ENCODE measurements at places on chromosomes 6 and 20. TPM values are rescaled to one million over a fixed set of nuclear protein-coding genes. Genes with fewer than 3 reads are reported as not detected.

Gene SMIM26
- total RNA-seq = 77.2 TPM

Gene KCNQ5
- not detected for total RNA-seq

Gene DPPA5
- total RNA-seq = not detected

Gene NKAPL
- 0.43 TPM for total RNA-seq

Gene PNISR
- total RNA-seq = 99.3 TPM

Gene OR2H1
- not detected for total RNA-seq

Gene OSBPL2
- 20.5 TPM for total RNA-seq

Gene MPIG6B
- total RNA-seq = not detected

Gene CARMIL1
- 12.5 TPM for total RNA-seq

Gene RAB23
- 20.5 TPM for total RNA-seq

Gene MEP1A
- total RNA-seq = not detected

Gene CHRNA4
- total RNA-seq = not detected

Gene TMEM170B
- total RNA-seq = 9.6 TPM

Gene GFOD1
- 21.3 TPM for total RNA-seq

Gene GRIK2
- not detected for total RNA-seq

Gene ECHDC1
- 60.1 TPM for total RNA-seq

Gene UNC5CL
- 0.14 TPM for total RNA-seq

All from thoracic aorta endothelial cell (primary cell).